ENCODE measurements at places on chromosomes 1 and 21.
A peak's percentile ranks its signal among the peaks of the same experiment; 100 is the strongest.

DNA sequence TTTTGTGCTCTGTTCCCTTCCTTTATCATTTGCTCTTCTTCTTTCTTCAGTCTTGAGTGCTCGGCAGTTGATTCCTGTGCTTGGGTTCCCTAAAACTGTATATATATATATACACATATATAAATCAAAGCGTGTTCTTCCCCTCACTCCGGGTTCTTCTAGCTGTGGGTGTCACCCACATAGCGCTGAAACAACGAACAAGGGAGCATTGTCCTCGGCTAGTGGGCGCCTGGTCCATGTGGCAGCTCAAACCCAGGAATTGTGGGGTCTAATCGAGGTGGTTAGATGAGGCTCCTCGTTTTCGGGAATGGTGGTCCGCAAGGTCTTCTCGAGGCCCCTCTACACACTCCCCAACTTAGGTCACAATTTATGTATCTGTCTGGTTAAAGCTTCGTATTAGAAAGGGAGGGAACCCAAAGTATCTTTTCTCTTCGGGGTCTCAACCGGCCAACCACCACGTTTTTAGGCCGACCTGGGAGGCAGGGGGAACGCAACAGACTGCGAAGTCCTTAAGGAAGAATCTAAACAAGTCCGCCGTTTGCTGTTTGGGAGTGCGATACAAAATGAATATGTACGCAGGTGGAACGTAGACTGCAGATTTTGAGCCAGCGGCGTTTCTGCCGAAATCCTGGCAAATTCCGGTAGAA lies 504 bp upstream of the SDHC start:
- DNase-seq = no peak

- no peak for DNase-seq
Measured at GRCh38 chr1:220880726-220881506, 1.7 kb downstream of the HLX start.

- DNase-seq = no peak
Measured at GRCh38 chr21:41560661-41561158, 52.8 kb upstream of the TMPRSS2 start.

- DNase-seq = no peak
Measured at GRCh38 chr1:56052041-56052440, 527.3 kb downstream of the PLPP3 start.

GRCh38 chr1:111625276-111625675 lies 5.7 kb downstream of the RAP1A start:
- DNase-seq = no peak

GRCh38 chr21:24395320-24395923 lies 1211.9 kb downstream of the MRPL39 start:
- no peak for DNase-seq

DNA sequence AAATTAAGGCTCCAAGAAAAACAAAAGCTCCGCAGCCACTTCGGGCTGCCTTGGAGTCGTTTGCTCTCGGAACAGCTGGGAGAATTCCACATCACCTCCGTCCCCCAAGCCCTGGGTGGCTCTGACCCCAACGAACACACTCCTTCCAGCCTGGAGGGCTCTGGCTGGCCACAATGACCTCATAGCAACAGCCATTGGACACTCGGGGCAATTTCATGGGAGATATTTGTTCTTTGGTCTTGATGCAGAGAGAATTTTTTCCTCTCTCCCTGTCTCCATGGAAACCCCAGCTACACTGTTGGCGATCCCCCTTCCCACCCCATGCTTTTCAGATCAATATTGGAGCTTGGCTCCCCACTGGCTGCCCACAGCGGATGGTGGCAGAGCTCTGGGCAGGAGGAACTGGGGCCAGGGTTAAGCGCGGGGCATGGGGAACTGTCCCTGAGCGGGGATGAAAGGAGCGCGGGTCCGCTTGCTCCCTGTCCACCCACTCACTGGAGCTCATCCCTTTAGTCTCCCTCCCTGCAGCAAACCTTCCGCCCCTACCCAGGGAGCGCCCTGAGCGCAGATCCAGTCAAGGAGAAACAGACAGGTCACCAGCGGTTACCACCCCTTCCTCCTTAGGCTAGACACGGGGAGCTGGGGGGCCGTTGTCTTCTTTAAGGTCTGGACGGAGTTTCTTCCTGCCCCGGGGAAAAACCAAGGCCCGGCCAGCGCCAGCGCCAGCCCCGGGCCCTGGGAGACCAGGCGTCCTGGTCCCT lies 1.2 kb downstream of the WNT4 start:
- DNase-seq = peak; percentile 25

GRCh38 chr1:71068325-71069240 lies 12.3 kb downstream of the ZRANB2 start:
- DNase-seq = no peak

- DNase-seq = no peak
Measured at GRCh38 chr1:160491017-160491416, 32.0 kb downstream of the SLAMF6 start.

DNA sequence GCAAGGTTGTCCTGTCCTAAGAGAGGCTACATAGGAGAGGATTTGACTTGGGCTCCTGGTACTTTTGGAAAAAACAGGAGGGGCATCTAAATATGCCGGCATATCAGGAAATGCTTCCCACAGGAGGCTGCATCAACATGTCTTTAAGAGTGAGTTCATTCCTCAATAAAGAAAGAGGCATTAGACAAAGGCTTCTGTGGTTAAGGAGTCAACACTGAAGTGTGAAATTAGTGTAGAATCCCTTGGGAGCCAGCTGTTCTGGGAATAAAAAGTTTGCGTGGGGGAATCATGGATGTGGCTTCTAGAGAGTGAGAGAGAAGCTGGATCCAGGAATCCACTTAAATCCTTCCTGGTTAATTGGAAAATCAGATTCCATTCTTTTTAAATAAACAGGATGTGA lies 69.5 kb downstream of the DNM3 start:
- DNase-seq = no peak

GRCh38 chr21:31983120-31983519 lies 110.3 kb downstream of the HUNK start:
- DNase-seq = no peak

DNA sequence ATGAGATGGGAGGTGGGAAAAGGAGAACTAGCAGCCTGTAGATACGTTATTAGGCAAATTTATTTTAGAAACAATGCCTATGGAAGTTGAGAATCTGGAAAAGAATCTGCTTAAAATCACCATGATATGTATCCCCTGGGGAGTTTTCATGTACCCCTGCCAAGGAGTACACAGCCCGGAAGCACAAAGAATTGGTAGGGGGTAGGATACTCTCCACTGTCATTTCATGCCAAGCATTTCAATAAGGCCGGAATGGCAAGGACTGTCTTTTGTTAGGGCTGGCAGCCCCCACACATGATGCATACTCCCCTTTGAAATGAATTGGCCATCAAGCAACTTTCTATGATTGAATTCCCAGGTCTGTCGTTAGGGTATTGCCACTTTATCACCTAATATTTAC lies 111.5 kb upstream of the APP start:
- no peak for DNase-seq

DNA sequence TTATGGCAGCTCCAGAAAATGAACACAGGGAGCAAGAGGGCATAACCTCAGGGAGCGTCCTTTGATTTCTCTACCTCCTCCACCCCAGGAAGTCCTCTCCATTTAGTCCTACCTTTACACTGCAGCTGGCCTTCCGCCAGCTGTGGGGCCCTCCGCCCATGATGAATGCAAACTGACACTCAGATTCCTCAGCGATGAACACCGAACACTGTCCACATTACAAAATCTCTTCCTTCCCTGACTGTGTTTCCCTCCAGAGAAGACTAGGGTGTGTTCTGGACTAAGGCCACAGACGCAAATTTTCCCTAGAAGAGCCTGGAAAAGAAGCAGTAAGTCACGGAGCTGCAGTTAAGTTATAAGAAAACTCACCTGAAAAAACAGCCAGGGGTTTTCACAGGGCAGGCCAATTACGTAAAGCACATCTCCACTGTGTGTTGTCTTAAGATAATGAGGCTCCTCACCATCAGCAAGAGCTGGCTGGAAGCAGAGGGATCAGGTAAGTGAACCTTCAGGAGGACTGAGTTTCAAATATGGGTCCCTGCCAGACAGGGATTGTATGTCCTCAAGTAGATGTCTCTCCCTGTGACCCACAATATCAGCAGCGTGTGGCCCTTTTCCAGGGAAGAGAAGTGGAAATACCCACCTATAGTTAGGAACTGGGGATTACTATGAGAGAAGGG lies 46.3 kb upstream of the ATP1B1 start:
- no peak for DNase-seq

DNA sequence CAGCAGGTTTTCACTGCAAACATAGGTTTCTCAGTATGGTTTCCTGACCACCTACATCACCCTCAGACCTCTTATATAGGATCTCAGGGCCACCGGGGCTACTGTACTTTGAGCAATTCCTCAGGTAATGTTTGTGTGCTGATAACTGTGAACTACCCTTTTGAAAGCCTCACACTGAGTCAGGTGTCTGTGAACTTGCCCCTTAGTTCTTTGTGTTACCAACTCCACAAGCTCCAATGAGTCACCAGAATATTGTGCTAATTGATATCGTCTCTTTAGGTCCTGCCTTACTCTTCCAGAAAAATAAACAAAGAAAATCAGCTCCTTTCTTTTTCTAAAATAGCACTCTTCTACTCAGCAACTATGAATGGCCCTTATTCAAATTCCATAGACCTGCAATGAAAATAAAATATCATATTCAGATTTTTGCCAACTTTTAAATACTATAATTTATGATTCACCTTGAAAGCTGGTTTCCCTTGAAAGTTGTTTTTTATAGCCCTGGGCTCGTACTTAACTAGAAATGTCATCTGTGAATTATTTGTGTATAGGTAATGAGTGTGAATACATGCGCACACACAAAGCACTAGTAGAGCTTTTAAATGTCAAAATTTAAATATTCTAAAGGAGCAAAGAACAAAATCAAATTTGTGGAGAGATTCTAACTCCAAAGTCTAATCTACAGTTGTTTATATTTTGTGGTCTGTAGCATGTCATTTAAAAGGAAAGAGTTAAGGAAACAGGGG lies 88.1 kb upstream of the WARS2 start:
- no peak for DNase-seq

DNA sequence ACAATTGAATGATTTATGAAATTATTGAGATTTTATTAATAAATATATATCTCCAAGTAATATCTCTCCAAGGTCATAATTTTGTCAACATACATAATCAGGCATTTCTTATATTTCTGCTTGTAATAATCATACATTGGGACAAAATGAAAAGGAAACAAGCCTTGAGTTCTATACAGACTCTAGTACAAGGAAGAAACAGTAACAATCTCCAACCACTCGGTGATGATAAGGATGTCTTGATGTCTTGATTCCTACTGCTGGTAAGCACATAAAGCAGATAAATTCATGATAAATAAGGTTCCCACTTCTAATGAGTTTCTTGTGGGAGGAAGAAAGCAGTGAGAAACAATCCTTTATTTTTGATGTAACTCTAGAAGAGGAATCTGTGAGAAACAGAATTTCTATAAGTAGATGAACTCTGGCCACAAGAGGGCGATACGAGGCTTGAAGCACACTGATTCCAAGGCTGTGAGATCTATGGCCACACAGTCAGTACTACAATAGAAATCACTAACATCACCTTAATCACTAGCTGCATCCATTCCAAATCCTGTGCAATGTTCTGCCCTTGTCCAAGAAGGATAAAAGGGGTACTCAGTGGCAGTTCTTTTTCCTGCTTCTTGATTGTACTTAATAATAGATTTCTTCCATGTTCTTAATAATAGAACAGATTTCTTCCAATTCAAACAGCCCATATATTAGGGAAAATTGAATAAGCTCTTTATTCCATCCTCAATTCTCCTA lies 41.4 kb upstream of the LRRC8B start:
- peak; percentile 61 for DNase-seq

- peak; percentile 32 for DNase-seq
Measured at GRCh38 chr1:234970731-234971476, 157.7 kb downstream of the TOMM20 start.

DNA sequence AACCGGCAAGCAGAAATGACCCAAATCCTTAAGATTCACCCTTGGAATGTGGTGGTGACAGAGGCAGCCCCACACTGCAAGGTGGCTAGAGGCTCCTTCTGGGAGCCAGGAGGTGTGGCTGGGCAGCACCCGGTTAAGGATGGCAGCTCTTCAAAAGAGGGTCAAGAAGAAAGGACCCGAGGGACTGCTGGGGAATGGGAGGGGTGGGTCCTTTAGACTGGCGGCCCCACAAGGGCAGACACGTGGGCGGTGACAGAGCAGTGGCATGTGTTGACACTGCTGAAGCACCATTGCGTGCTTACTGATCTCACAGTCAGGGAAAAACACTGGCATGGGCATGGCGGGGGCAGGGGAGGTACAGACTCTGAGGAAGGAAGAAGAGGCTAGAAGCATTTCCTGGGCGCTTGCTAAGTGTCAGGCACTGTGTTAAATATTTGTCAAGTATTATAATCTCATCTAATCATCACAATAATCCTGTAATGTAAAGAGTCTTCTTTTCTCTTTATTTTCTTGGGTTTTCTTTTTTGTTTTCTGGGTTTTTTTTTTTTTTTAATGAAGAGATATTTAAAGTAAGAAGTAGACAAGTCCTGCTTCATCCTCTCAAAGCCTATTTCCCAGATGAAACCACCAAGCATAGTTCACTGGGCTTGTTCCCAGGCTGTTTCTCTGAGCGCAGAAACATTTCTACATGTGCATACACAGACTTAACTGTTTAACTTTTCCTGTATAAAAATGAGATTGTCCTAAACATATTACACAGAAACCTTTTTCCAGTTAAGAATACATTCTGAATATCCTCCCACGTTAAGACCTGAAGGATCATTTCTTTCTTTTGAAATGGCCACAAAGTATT lies 165.8 kb upstream of the EDN2 start:
- peak; percentile 24 for DNase-seq

- DNase-seq = no peak
Measured at GRCh38 chr1:30664103-30664755, 59.2 kb downstream of the MATN1 start.

DNA sequence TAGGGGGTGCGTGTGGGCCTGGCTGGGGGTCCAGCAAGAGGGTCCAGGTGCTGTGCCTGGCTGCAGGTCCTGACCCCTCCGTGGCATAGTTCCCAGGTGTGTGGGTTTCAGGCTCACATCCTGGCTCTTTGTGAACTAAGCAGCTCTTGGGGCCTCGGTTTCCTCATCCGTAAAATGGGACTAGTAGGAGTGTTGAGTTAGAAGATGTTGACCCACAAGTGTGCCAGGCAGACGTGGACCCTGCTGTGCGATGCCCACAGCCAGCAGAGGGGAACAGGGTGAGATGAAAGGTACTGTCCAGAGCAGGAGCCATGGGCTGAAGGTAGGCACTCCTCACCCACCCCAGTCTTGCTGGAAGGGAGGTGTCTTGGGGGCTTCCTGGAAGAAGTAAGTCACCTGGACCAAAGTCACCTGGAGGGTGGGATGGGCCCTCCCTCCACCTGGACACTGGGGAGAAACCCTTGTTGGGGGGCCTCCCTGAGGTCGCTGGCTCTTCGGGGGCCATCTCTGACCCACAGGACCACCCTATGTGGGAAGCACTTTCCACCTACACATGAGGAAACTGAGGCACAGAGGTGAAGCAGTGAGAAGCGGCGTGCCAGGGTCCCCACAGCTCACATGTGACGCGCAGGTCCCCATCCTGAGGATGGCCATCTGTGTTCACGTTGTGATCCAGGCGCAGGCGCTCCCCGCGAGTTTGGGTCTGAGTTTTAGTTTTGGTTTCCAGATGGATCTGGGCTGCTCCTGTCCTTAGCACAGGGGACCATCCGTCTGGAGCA lies 1.4 kb downstream of the ARHGEF16 start:
- DNase-seq = no peak
